ENCODE measurements at places on chromosomes 5 and 9. TPM values are rescaled to one million over a fixed set of nuclear protein-coding genes. Genes with fewer than 3 reads are reported as not detected.
A peak's percentile ranks its signal among the peaks of the same experiment; 100 is the strongest.

- H3K36me3 ChIP-seq, result no peaks in the 10 kb centered on the region
- no peak for ATAC-seq
- peak overlapping the region; percentile 43 for H3K4me3 ChIP-seq
These were observed 1.4 kb downstream of the TMEFF1 start for GRCh38 chr9:100474082-100474923.

DNA sequence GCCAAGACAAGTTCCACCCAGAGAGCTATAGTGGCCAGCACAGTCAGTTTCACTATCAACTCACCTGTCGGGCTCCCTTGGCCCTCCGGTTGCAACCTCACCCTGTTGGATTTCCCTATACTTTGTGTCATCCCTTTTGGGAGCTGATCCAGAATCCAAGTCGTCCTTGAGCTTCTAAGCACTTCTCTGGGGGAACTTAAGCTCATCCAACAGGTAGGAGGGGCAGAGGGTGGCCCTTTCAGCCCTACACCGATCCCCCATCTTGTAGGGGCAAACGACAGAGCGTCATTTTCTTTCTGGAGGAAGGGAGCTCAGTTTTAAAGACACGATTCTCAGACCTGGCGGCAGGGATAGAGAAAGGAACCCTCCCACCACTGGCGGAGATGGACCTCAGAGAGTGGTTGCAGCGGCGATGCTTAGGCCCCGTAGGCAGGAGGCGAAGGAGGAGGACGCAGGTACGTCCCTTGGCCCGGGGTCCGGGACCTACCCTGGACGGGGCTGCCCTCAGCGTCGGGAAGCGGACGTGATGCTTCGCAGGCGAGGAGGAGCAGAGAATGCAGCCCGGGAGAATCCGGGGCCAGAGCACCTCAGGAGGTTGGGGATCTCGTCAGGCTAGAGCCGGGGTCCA, 519 bp downstream of the ZER1 start:
- no peaks in the 10 kb centered on the region for H3K27me3 ChIP-seq
- H3K36me3 ChIP-seq, result peaks cover 13% of the 10 kb centered on the region
- H3K4me1 ChIP-seq, result no peaks in the 10 kb centered on the region
- peak overlapping the region; percentile 91 for H3K27ac ChIP-seq
- peak overlapping the region; percentile 51 for H3K4me3 ChIP-seq
- peak; percentile 46 for ATAC-seq

GRCh38 chr5:148923023-148923422, 96.6 kb downstream of the ADRB2 start:
- no peaks in the 10 kb centered on the region for H3K27me3 ChIP-seq
- H3K36me3 ChIP-seq, result no peaks in the 10 kb centered on the region
- no peak overlapping the region for H3K27ac ChIP-seq
- no peaks in the 10 kb centered on the region for H3K4me1 ChIP-seq
- ATAC-seq, result no peak

DNA sequence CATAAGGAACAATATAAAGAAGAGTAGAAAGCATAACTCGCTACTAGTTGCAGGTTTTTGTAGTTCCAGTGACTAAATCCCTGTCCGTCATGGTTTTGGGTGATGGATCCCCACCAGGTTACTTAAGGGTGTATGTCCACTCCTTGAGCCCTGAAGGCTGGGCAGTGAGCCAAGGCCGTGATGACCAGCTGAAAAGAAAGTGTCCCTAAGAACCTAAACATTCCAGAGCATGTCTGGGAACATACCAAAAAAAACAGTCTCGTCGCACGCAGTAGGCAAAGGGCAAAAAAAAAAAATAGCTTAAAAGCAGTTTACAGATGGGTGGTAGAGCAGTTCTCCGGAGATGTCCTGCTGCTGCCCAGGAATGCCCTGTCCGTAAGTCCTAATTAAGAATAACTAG, 21.4 kb upstream of the SNAPC3 start:
- no peaks in the 10 kb centered on the region for H3K27me3 ChIP-seq
- H3K27ac ChIP-seq, result no peak overlapping the region
- no peaks in the 10 kb centered on the region for H3K4me1 ChIP-seq
- no peak for ATAC-seq
- no peaks in the 10 kb centered on the region for H3K36me3 ChIP-seq

- no peaks in the 10 kb centered on the region for H3K36me3 ChIP-seq
- no peaks in the 10 kb centered on the region for H3K27me3 ChIP-seq
- no peak overlapping the region for H3K4me3 ChIP-seq
These were observed 46.7 kb downstream of the TRIP13 start for GRCh38 chr5:939368-939767.

GRCh38 chr9:109046346-109046745, 33.0 kb upstream of the CTNNAL1 start:
- H3K36me3 ChIP-seq, result peaks cover 99% of the 10 kb centered on the region
- H3K4me3 ChIP-seq, result no peak overlapping the region
- no peak for ATAC-seq
- H3K4me1 ChIP-seq, result no peaks in the 10 kb centered on the region
- H3K27me3 ChIP-seq, result no peaks in the 10 kb centered on the region

DNA sequence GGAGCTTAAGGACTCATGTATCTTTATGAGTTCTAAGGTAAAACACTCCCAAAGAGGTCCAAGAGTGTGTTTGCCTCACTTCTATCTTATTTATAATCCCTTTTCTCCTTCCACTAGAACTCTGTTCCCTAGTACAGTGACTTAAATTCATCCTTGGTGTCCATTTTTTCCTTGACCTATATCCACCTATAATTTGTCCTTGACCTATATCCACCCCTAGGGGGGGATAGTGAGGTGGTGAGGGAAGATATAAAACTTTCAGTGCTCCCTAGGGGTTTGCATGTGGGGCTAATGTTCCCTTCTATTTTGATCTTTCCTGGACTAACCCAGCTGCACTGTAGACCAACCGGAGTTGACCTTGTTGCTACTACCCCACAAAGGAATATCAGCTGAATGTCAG, 83.5 kb upstream of the GNAQ start:
- H3K4me1 ChIP-seq, result no peaks in the 10 kb centered on the region
- H3K4me3 ChIP-seq, result no peak overlapping the region
- no peak overlapping the region for H3K27ac ChIP-seq
- H3K27me3 ChIP-seq, result no peaks in the 10 kb centered on the region

DNA sequence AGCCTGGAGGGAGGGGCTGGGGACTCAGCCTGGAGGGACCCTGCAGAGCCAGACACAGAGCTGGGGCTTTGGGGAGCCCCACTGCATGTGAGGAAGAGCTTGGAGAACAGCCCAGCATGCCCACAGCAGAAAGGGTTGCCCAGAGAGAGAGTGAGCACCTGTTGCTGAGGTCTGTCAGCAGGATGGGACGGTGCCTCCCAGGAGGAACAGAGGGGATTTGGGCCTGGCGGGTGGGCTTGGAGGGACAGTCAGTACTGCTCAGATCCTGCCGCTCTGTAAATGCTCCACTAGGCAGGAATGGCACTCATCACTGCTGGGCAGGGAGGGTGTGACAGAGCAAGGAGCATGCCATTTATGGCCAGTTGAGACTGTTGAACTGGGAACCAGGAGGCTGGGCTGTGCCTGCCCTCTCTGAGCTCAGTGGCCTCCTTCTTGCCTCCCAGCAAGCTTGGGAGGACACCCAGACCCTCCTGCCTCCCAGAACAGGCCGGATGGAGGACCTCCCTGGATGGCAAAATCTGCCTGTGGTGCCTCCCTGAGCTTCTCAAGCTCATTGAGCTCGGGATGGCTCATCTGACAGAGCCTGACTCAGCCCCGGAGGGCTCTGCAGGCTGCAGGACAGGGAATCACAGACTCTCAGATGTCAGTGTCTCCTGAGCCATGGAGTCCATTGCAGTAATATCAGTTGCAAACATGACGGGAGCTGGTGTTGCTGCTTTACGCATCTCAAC, 786 bp upstream of the HRCT1 start:
- H3K27ac ChIP-seq, result peak overlapping the region; percentile 92
- no peak overlapping the region for H3K4me3 ChIP-seq
- no peaks in the 10 kb centered on the region for H3K36me3 ChIP-seq
- no peak for ATAC-seq

GRCh38 chr5:64074533-64074932, 91.1 kb upstream of the RNF180 start:
- no peaks in the 10 kb centered on the region for H3K36me3 ChIP-seq
- no peaks in the 10 kb centered on the region for H3K4me1 ChIP-seq
- no peak overlapping the region for H3K27ac ChIP-seq
- no peak overlapping the region for H3K4me3 ChIP-seq
- no peak for ATAC-seq
- no peaks in the 10 kb centered on the region for H3K27me3 ChIP-seq

DNA sequence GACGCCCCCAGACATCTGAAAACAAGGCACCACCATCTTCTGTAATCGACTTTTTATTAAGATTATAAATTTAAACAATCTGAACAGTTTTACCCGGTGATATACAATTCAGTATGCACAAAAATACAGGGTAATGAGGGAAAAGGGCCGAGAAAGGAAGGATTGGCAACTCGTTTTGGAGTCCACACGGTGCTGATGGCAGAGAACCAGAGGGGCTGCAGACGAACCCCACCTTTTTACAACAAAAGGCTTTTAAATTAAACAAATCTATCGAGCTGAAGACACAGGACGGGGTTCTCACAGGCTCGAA, 2.6 kb downstream of the IER5L start:
- H3K4me3 ChIP-seq, result peak overlapping the region; percentile 92
- peak overlapping the region; percentile 97 for H3K27ac ChIP-seq
- H3K4me1 ChIP-seq, result peaks cover 45% of the 10 kb centered on the region
- ATAC-seq, result no peak

LCNL1 gene
- 0.40 TPM for total RNA-seq

SPATA6L gene
- 0.94 TPM for total RNA-seq

SLC4A9 gene
- total RNA-seq, result not detected

NR5A1 gene
- total RNA-seq, result not detected

LTC4S gene
- total RNA-seq, result 7.5 TPM

SPATA31D4 gene
- not detected for total RNA-seq

Data from gastroesophageal sphincter (tissue), 4 donors.